Femur (tissue), 1 donor: ENCODE measurements at places on chromosomes 6 and 20.

DNA sequence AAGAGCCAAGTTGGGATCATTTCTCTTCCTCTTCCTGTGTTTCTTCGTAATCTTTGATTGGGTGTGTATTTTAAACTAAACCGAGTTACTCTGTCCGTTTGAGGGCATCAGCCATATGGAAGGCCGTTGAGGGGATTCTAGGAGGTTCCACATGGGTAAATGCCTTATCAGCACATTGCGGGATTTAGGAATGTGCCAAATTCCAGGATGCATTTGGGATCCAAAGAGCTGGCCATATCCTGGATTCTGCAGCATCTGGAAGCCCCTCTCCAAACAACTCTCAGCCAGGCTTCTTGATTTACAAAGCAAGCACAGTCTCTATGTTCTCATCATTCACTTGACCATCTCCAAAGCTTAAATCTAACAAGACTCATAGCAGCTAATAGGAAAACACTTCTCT, 67.6 kb upstream of the RIN2 start:
- no peak for DNase-seq

GRCh38 chr6:165571068-165571682, 91.9 kb downstream of the PDE10A start:
- DNase-seq: no peak

DNA sequence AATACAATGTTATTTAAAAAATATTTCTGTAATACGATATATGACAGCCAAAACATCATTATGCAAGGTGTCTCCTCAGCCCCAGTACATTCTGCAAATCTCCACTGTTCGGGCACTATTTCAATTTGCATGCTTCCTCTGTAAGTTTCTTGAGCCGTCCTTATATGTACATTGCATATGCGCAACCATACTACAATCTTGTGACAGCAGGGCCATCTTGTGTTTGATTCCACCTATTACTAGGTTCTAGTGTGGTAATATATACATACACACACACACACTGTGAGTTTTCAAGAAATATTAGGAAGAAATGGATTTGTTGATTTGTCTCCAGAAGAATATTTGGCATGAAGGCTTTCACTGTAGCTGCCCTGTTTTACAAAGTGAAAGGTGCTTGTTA, 9.8 kb downstream of the LYRM4 start:
- DNase-seq: no peak

DNA sequence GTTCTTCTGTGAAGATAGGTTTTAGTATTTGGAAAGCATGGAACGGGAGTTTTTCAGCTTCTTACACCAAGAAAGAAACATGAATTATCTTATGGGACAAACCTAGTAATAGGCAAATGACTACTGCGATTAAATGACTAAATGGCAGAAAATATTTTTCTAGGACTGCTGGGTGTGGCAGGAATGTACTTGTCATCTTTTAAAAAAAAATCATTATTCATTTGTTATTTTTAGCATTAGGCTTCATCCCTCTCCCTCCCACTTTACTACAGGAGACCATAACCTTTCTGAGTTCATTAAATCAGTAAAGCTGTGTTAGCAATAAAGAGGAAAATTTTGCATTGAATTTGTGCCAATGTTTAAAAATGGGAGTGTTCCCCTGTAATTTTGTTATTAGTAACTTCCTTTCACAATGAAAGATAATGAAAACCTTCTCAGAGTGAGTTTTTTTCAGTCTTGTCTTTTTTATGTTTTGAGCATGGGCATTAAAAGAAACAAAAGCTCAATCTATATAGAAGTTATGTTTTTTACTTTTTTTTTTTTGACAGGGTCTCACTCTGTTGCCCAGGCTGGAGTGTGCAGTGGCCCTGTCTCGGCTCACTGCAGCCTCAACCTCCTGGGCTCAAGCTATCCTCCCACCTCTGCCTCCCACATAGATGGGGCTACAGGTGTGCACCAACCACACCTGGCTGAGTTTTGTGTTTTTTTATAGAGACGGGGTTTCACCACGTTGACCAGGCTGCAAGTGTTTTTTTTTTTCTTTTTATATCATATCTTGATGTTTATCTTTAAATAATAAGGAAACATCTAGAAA, 105.6 kb upstream of the CLDN20 start:
- no peak for DNase-seq

DNA sequence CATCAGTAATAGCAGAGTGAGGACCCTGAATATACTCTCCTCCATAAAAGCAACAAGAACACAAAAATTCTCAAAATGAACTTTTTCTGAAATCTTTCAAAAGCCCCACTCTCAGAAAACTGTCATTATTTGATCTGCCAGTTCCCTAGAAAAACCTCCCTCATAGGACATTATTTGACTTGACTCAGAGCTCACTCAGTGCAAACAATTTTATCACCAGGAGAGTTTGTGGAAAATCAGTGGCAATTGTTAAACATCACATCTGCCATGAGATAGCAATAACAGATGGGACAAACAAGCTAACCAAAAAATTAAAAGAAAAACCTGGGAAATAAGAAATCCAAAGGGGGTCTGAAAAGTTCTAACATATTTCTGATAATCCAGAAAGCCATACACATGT, 100.0 kb downstream of the ATG5 start:
- no peak for DNase-seq

DNA sequence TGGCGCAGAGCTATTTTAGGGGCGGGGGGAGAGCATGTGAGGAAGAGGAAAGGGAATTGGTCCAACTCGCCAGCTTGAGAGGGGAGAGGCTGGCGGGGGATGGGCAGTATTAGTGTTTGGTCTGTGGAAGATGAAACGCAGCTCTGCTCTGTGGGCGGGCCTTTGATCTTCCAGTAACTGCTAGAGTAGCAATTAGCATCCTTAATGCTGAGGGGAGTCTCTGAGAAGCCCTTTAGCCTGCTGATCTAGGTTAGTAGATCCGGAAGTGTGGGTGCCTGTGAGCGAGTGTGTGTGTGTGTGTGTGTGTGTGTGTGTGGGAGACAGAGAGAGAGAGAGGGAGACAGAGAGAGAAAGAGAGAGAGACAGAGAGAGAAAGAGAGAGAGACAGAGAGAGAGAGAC, 117.2 kb upstream of the BACH2 start:
- peak; percentile 28 for DNase-seq

DNA sequence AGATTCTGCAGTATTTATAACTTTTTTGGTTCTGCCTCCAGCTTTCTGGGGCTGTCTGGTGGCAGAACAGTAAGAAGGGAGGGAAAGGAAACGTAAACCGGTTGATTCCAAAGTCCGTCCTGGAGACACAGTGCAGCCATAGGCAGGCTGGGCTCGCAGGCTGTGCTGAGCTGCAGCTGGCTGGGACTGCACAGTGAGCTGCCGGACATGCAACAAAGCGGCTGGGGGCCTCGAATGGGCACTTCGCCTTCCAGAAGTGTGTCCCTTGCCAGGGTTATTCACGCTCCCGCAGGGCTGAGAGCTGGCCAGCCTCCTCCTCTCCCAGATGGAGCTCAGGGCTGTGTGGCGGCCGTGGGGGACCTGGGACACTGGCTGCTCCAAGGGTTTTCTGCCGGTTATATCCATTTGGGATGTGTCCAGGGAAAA, 78.1 kb upstream of the CD93 start:
- peak; percentile 62 for DNase-seq

GRCh38 chr20:41142245-41142644, 4.9 kb downstream of the PLCG1 start:
- no peak for DNase-seq

GRCh38 chr6:34030831-34031624, 114.9 kb downstream of the GRM4 start:
- DNase-seq: no peak
